ENCODE measurements at places on chromosomes 5 and 9. TPM values are rescaled to one million over a fixed set of nuclear protein-coding genes. Genes with fewer than 3 reads are reported as not detected.

GRCh38 chr5:19256036-19256435 lies 732.0 kb downstream of the CDH18 start:
- H3K4me3 ChIP-seq = no peak overlapping the region
- H3K27me3 ChIP-seq = no peaks in the 10 kb centered on the region
- no peaks in the 10 kb centered on the region for H3K36me3 ChIP-seq
- no peaks in the 10 kb centered on the region for H3K4me1 ChIP-seq
- no peak for DNase-seq
- H3K27ac ChIP-seq = no peak overlapping the region

DNA sequence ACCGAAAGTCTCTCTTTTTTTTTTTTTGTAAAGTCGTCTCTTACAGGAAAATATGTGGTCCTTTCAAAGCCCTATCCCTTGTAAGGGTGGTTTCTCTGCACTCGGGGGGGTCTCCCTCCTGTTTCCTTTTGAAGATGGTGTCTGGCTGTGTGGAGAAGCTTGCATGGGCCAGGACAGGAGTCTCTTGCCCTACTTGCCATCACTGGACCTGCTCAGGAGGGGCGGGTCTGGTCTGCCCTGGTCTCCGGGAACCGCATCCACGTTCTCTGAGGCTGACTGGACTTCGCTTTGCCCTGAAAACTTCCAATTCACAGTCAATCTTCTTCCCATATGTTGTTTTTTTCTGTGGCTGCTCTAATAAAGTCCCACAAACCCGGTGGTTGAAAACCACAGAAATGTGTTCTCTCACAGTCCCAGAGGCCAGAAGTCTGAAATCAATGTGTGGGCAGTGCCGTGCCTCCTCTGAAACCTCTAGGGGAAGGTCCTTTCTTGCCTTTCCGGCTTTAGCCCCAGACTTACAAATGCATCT lies 92.9 kb upstream of the IER5L start:
- no peaks in the 10 kb centered on the region for H3K27me3 ChIP-seq
- no peaks in the 10 kb centered on the region for H3K36me3 ChIP-seq
- no peak for DNase-seq
- no peaks in the 10 kb centered on the region for H3K4me1 ChIP-seq
- peak overlapping the region; percentile 26 for H3K27ac ChIP-seq

- no peak overlapping the region for H3K27ac ChIP-seq
- no peaks in the 10 kb centered on the region for H3K27me3 ChIP-seq
- no peaks in the 10 kb centered on the region for H3K36me3 ChIP-seq
- H3K4me1 ChIP-seq = no peaks in the 10 kb centered on the region
- H3K4me3 ChIP-seq = no peak overlapping the region
- DNase-seq = no peak
These were observed 32.5 kb upstream of the GNAQ start for GRCh38 chr9:78064075-78064474.

DNA sequence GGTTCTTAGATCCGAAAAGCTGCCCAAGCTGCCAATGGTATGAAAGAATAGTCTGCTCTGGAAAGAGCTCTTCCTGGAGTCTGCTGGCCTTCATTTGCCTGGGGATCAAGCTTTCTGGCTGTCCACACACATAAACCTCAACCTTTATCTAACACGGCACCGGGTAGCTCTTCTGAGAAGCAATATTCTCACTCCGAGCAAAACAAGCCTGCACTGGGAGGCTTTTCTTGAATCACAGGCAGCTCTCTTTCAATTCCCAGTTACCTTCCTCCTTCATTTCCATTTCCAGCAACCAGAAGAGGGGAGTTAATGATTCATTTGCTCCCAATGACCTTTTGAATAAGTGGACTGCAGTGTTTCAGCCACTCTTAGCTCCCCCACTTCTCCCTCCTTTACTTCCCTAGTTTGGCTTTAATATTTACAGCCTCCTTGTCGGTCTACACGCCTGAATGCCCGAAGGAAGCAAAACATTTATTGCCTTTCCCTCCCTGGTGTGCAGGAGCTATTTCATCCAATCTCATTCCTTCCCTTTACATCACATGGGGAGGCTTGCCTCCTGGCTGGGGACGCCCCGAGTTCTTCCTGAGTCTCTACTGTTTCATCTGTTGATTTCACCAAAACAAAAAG lies 187.1 kb downstream of the ARHGEF28 start:
- no peaks in the 10 kb centered on the region for H3K27me3 ChIP-seq
- H3K4me1 ChIP-seq = no peaks in the 10 kb centered on the region
- no peak overlapping the region for H3K27ac ChIP-seq
- DNase-seq = no peak

GRCh38 chr5:169287529-169287928 lies 13.4 kb downstream of the SLIT3 start:
- no peak for DNase-seq
- H3K27me3 ChIP-seq = no peaks in the 10 kb centered on the region
- H3K4me1 ChIP-seq = peaks cover 29% of the 10 kb centered on the region

DNA sequence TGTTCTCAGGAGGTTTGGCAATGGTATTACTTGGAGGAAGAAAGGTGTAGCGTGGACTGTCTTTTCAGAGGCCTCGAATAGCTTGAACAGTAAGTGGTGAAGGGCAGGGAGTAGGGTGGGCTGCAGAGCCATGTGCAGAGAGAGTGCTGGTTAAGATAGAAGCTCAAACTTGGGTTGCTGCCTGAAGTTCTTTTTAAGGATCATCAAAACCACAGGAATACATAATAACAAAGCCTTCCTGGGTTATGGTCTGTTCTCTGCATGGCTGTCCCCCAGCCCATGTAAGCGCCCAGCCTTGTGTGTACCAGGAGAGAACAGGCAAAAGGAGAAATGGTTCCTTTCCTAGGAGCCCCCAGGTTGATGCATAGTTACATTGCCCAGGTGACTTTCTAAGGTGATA lies 43.9 kb downstream of the RCL1 start:
- H3K27me3 ChIP-seq = no peaks in the 10 kb centered on the region
- peaks cover 35% of the 10 kb centered on the region for H3K36me3 ChIP-seq
- H3K27ac ChIP-seq = no peak overlapping the region
- no peak overlapping the region for H3K4me3 ChIP-seq
- H3K4me1 ChIP-seq = peaks cover 5% of the 10 kb centered on the region

CCDC192 gene
- total RNA-seq = not detected

DNA sequence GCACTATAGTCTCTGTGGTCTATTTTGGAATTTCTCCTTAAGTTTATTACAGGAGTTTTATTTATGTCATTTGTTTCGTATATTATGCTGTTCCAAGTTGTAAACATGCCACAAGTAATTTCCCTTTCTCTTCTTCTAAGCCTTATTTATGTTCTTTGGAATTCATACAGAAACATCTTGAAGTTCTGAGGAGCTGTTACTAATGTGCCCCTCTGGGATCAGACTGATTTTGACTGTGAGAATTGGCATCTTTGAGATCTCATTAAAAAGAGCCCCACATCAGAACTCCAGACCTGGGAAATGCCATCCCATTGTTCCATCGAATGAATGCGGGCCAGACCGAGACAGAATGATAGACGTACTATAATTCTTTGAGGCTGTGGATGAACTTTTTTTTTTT lies 138.8 kb upstream of the CD180 start:
- DNase-seq = no peak
- H3K4me3 ChIP-seq = no peak overlapping the region
- H3K27ac ChIP-seq = no peak overlapping the region
- H3K27me3 ChIP-seq = no peaks in the 10 kb centered on the region
- no peaks in the 10 kb centered on the region for H3K4me1 ChIP-seq

BRINP1 gene
- not detected for total RNA-seq

- H3K4me3 ChIP-seq = no peak overlapping the region
- no peaks in the 10 kb centered on the region for H3K27me3 ChIP-seq
- no peak overlapping the region for H3K27ac ChIP-seq
- H3K4me1 ChIP-seq = no peaks in the 10 kb centered on the region
These were observed 526.2 kb upstream of the ST8SIA4 start for GRCh38 chr5:101429241-101429640.

DNA sequence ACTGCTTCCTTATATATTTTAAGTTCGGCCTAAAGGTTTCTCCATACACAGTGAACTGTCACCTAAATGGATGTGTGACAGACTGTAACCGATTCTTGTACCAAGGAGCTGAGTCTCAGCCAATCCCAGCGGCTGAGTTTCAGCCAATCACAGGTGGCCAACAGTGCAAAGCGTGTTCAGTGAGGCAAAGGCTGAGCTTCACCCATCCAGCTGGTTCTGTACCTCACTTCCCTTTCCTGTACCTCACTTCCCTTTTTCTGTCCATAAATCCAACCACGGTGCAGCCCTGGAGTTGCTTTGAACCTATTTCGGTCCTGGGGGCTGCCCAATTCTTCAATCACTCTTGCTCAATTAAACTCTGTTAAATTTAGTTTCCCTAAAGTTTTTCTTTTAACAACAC lies 15.7 kb upstream of the TBC1D9B start:
- no peaks in the 10 kb centered on the region for H3K4me1 ChIP-seq
- no peak overlapping the region for H3K27ac ChIP-seq
- H3K36me3 ChIP-seq = no peaks in the 10 kb centered on the region
- no peak for DNase-seq
- no peak overlapping the region for H3K4me3 ChIP-seq
- no peaks in the 10 kb centered on the region for H3K27me3 ChIP-seq

DNA sequence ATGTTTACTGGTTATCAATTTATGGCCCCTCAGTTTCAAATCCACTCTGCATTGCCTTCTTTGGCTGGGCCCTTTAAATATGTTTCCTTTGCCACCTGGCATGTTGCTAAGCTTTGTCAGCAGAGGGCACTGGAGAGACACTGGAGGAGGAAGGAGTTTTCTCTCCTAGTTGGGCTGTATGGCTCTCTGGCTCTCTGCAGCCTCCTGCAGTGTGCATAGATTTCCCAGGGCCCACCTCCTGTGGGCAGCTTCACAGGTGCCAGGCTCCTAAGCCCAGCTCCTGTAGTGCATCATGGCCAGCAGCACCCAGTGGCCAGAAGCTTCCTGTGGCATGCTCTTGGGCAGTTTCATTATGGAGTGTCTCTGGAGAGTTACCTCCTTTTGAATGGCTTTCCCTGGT lies 23.3 kb downstream of the CAVIN4 start:
- peaks cover 17% of the 10 kb centered on the region for H3K4me1 ChIP-seq
- H3K27ac ChIP-seq = no peak overlapping the region
- no peaks in the 10 kb centered on the region for H3K36me3 ChIP-seq
- H3K27me3 ChIP-seq = no peaks in the 10 kb centered on the region

- H3K27ac ChIP-seq = no peak overlapping the region
- no peak overlapping the region for H3K4me3 ChIP-seq
- H3K36me3 ChIP-seq = no peaks in the 10 kb centered on the region
- H3K4me1 ChIP-seq = no peaks in the 10 kb centered on the region
- H3K27me3 ChIP-seq = no peaks in the 10 kb centered on the region
These were observed 150.4 kb upstream of the ERCC6L2 start for GRCh38 chr9:95725045-95725444.

DNA sequence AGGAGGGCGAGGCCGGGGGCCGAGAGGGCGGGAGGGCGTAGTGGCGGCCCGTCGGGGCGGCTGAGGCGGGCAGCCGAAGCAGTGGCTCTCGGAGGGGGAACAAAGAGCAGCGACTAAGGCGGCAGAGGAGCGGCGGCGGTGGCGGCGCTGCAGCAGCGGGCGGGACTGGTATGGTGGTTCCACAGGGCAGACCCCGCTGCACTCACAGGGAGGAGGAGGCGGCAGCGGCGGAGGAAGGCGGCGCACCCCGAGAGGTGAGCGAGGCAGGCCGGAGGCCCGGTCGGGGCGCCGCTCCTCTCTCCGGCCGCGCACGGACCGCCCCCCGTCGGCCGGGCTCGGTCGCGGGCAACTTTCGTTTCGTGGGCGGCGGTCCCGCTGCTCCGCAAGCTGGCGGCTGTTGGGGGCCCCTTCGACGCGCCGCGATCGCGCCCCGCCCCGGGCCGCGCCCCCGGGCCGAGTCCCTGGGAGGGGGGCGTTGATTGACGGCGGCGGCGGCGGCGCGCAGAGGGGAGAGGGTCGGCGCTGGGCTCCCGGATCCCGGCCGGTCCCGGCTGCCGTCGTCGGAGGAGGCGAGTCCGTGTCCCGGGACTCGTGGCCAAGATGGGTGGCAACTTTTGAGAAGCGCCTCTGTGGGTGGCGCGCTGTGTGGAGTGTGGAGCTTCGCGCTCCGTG lies 467 bp downstream of the CNOT6 start:
- H3K4me3 ChIP-seq = peak overlapping the region; percentile 80
- peak overlapping the region; percentile 92 for H3K27ac ChIP-seq
- peaks cover 15% of the 10 kb centered on the region for H3K4me1 ChIP-seq

- H3K27ac ChIP-seq = no peak overlapping the region
- DNase-seq = no peak
- no peak overlapping the region for H3K4me3 ChIP-seq
- no peaks in the 10 kb centered on the region for H3K36me3 ChIP-seq
These were observed 49.8 kb downstream of the SYK start for GRCh38 chr9:90851444-90851843.

DNA sequence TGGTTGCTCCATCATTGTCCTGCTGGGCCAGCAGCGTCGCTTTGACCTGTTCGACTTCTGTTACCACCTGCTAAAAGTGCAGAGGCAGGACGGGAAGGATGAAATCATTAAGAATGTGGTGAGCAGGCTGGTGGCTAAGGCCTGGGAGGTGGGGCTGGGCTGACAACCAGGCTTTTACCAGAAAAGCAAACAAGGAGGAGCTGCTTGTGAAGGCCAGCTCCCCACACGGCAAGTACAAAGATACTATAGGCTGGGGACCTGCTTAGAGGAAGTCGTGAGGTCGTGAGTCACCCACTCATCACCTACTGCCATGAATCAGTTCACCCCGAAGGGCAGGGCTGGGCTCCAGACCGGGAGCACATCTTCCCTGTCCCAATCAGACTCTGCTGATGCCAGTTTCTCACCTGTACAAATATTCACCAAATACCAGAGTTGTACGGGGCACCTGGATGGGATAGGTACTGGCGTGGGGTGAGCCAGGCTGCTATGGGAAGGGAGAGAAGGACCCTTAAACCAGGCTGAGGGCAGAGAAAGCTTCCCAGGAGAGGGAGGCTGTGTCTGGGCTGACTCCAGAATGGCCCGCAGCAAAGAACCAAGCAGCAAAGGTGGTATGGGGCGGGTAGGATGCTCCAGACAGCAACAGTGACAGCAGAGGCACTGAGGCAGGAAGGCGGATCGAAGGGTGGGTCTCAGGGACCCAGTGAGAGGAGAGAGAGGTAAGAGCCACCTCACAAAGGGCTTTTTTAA lies 69.3 kb upstream of the NIPAL4 start:
- H3K4me3 ChIP-seq = no peak overlapping the region
- peaks cover 16% of the 10 kb centered on the region for H3K36me3 ChIP-seq
- no peaks in the 10 kb centered on the region for H3K27me3 ChIP-seq
- H3K27ac ChIP-seq = peak overlapping the region; percentile 59
- peaks cover 29% of the 10 kb centered on the region for H3K4me1 ChIP-seq
